CD4-positive, alpha-beta memory T cell (primary cell): ENCODE measurements at places on chromosomes 13 and 19. TPM values are rescaled to one million over a fixed set of nuclear protein-coding genes. Genes with fewer than 3 reads are reported as not detected.

DNA sequence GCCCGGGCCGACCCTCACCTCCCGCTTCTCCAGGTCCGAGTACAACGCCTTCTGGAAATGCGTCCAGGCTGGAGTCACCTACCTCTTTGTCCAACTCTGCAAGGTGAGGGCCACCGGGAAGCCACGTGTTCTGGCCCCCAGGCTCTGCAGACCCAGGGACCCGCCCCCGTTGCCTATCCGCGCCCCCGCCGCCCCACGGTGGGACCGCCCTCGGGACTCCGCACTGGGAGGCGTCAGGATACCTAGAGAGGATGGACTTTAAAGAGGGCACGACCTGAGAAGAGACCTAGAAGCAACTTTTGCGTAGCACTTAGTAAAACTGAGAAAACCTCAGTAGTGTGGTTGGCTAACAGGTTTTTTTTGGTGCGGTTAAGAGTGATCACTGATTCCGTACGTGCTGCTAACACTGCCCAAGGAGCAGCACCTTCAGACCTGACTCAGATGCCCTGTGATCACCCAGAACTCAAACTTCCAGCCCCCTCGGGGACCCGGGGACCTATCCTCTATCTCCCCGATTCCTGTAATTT, 492 bp downstream of the TMEM147 start:
- DNase-seq, result peak; percentile 38

DNA sequence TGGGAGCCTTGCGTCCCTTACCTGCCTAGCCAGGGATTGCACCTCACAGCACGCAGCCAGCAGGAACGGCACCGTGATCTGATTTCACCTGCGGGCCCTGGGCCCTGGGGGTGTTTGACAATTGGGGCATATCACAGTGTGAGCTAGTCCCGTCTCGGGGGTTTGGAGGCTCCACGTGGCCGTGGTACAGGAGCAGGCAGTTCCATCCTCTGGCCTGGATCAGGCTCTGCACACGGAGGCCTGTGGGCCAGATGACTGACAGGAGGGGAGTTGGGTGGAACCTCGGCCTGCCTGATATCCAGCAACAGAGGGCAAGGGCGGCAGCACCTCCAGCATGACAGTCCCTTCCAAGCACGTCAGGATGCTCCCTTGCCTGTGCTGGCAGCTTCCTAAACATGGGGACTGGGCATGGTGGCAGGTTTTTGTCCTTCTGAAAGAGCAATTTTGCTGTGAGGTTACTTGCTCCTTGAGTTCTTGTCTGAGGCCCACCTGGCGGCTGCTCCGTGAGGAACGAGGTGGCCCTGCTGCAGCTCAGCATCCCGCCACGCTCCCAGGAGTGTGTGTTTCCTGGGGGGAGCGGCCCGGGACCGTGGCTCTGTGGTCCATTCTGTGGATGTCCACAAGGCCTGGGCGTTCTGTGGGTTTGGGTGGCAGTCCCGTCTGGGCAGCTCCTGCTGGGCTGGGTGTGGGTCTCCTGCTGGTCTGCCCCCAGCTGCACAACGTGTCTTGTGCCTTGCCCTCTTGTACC, 6.3 kb upstream of the RPS15 start:
- no peak for DNase-seq

DNA sequence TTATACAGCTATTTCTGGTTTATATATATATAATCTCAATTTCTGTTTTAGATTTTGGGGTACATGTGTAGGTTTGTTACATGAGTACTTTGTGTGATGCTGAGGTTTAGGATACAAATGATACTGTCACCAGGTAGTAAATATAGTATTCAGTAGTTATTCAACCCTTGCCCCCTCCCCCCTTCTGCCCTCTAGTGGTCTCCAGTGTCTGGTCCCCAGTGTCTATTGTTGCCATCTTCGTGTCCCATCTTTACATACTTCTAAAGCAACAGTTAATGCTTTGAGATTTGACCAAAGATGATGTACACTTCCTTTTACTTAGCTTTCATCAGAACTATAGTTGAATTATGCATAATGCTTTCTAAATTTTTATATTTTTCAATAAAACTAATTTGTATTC, 1623.4 kb upstream of the PRR20A start:
- DNase-seq, result no peak

DNA sequence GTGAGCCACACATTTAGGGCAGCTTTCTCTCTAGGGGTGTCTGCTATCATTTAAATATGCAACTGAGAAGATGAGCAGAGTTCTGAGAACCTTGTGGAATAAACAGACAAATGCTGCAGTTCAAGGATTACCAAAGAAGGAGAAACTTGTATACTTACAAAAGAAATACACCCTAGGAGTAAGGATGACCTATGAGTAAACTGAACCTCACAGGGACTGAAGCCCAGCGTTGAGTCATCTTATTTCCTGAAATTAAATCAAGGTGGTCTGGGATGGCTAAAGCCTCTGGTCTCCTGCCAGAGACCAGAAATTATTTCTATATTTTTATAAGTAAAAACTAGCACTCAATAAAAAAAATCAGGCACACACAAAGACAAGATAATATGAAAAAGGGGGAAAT, 40.1 kb downstream of the FAM216B start:
- DNase-seq, result no peak

DNA sequence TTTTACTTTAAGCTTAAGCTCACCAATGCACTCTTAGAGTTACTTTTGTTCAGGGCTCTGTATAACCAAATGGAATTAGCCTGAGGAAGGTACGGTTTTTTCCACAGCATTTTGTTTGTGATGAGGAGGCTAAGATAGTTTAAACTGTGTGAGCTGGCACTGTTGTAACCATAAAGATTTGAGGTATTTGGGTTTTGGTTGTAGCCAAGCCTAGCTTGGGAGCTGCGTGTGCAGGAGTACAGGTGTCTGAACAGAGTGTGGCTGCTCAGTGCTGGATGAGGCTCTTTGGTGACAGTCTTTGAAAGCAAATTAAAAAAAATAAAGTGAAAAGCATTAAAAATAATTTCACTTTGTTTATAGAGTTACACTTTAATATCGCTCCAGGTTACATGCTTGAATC, 56.0 kb downstream of the ARHGEF7 start:
- no peak for DNase-seq

Gene FPR3
- polyA plus RNA-seq, result not detected

Gene CD70
- polyA plus RNA-seq, result 1.8 TPM
